Activated naive CD8-positive, alpha-beta T cell treated with anti-CD3 and anti-CD28 coated beads, Interleukin-2, amount 10 ng/mL, durations not matched to agents 7 days and 5 days (primary cell): ENCODE measurements at places on chromosomes 1 and 21. TPM values are rescaled to one million over a fixed set of nuclear protein-coding genes. Genes with fewer than 3 reads are reported as not detected.

PLA2G2C gene
- not detected for total RNA-seq

ATP6V1G3 gene
- total RNA-seq: not detected

AGMAT gene
- total RNA-seq: 8.0 TPM

TEX38 gene
- total RNA-seq: not detected

TNFRSF25 gene
- 137 TPM for total RNA-seq

C21orf58 gene
- total RNA-seq: 50.1 TPM

TP53BP2 gene
- 35.4 TPM for total RNA-seq

LRRC71 gene
- total RNA-seq: not detected

HES3 gene
- total RNA-seq: not detected

- peaks cover 5% of the 10 kb centered on the region for H3K27me3 ChIP-seq
- DNase-seq: no peak
- H3K4me1 ChIP-seq: peaks cover 30% of the 10 kb centered on the region
- peak overlapping the region; percentile 92 for H3K4me3 ChIP-seq
- peak overlapping the region; percentile 87 for H3K27ac ChIP-seq
These were observed 3.8 kb upstream of the ZNF692 start for GRCh38 chr1:248862695-248862997.

DNA sequence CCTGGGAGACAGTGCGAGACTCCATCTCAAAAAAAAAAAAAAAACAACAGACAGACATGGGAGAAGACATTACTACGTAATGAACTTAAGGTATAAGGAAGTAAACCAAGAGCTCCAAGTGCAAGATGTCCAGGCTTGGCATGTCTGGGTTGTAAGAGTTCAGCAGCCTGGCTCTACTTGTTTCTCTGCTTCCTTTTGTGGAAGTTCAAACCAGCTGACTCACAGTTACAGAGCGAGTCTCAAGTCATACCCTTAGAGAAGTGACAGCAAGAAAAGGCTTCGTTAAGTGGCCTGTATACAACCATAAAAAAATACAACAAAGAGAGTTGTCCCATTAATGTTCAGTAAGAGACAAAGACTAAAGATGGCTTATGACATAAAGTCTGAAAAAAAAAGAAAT, 1.3 kb downstream of the RIT1 start:
- no peak for DNase-seq
- H3K27ac ChIP-seq: peak overlapping the region; percentile 77
- H3K27me3 ChIP-seq: no peaks in the 10 kb centered on the region
- peaks cover 24% of the 10 kb centered on the region for H3K4me1 ChIP-seq

GRCh38 chr1:39076799-39077148, 50.6 kb downstream of the NDUFS5 start:
- no peaks in the 10 kb centered on the region for H3K4me1 ChIP-seq
- H3K27me3 ChIP-seq: peaks cover 18% of the 10 kb centered on the region
- no peak for DNase-seq
- H3K36me3 ChIP-seq: no peaks in the 10 kb centered on the region
- H3K4me3 ChIP-seq: no peak overlapping the region

GRCh38 chr1:209483691-209484090, 99.8 kb upstream of the CAMK1G start:
- H3K27ac ChIP-seq: no peak overlapping the region
- no peaks in the 10 kb centered on the region for H3K36me3 ChIP-seq
- peaks cover 2% of the 10 kb centered on the region for H3K27me3 ChIP-seq
- peaks cover 3% of the 10 kb centered on the region for H3K4me1 ChIP-seq

DNA sequence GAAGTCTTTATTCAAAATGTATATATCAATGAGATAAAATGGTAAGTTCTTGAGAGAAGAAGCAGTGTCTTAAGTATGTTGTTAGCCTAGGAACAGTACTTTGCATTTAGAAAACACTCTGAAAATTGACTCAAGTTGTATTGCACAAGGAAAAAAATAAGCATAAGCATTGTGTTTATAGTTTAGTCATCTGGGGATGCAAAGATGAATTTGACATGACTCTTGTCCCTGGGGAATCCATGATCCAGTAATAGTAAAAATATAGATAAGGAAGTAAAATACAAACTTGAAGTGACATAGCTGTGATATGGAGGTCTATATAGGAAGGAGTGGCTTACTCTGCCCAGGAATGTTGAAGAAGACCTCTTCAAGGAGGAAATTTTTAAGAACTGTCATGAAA, 185.0 kb upstream of the PTBP2 start:
- H3K27me3 ChIP-seq: no peaks in the 10 kb centered on the region
- H3K4me1 ChIP-seq: no peaks in the 10 kb centered on the region
- no peak overlapping the region for H3K27ac ChIP-seq
- H3K4me3 ChIP-seq: no peak overlapping the region

GRCh38 chr1:203280061-203280460, 25.3 kb upstream of the BTG2 start:
- no peak overlapping the region for H3K4me3 ChIP-seq
- DNase-seq: no peak
- H3K27me3 ChIP-seq: no peaks in the 10 kb centered on the region

- no peak overlapping the region for H3K4me3 ChIP-seq
- peaks cover 3% of the 10 kb centered on the region for H3K4me1 ChIP-seq
- peaks cover 2% of the 10 kb centered on the region for H3K27me3 ChIP-seq
- H3K36me3 ChIP-seq: no peaks in the 10 kb centered on the region
- no peak overlapping the region for H3K27ac ChIP-seq
These were observed 429.0 kb downstream of the LMO4 start for GRCh38 chr1:87757676-87758075.

DNA sequence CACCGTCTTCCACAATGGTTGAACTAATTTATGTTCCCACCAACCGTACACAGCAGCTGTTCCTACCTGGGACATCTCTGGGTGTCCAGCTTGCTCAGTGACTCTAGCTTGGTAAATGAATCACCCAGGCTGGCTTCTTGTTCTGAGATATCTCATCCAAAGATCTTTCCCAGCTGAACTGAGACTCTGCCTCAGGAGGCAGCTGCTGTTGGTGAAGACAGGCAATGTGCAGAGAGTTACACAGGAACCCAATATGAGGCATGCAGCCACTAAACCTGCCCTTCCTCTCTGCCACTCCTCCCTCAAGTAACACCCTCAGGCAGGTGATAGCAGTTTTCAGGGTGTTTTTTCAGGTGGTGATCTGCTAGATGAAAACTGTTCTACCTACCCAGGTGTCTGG, 14.0 kb upstream of the FOXO6 start:
- no peak for DNase-seq
- no peaks in the 10 kb centered on the region for H3K36me3 ChIP-seq
- peaks cover 13% of the 10 kb centered on the region for H3K4me1 ChIP-seq
- H3K27me3 ChIP-seq: peaks cover 12% of the 10 kb centered on the region
- H3K27ac ChIP-seq: no peak overlapping the region
- no peak overlapping the region for H3K4me3 ChIP-seq

- peaks cover 2% of the 10 kb centered on the region for H3K4me1 ChIP-seq
- peaks cover 8% of the 10 kb centered on the region for H3K27me3 ChIP-seq
- H3K36me3 ChIP-seq: no peaks in the 10 kb centered on the region
- no peak overlapping the region for H3K4me3 ChIP-seq
- no peak overlapping the region for H3K27ac ChIP-seq
- no peak for DNase-seq
These were observed 66.0 kb downstream of the OLIG1 start for GRCh38 chr21:33135925-33136324.

GRCh38 chr1:98403963-98404480, 257.5 kb upstream of the SNX7 start:
- H3K36me3 ChIP-seq: no peaks in the 10 kb centered on the region
- DNase-seq: no peak
- H3K27me3 ChIP-seq: peaks cover 4% of the 10 kb centered on the region

DNA sequence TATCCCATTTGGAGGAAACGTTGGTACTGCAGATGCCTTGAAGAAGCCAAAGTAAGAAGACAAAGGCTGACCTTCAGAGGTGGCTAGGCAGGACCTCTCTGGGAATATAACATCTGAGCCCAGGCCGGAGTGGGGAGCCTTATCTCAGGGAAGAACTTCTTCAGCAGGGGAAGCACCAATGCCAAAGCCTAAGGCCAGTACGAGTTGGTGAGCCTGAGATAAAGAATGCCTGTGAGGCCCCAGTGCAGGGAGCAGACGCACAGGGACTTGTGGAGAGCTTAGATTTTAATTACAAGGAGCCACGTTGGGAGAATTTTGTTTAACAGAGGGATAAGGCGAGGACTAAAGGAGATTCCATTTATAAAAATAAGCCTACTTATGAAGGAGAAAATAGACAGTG, 468.8 kb upstream of the RUNX1 start:
- no peaks in the 10 kb centered on the region for H3K36me3 ChIP-seq
- no peak for DNase-seq
- H3K4me1 ChIP-seq: peaks cover 4% of the 10 kb centered on the region

- H3K27ac ChIP-seq: no peak overlapping the region
- no peaks in the 10 kb centered on the region for H3K4me1 ChIP-seq
- H3K27me3 ChIP-seq: no peaks in the 10 kb centered on the region
- DNase-seq: no peak
These were observed 1399.9 kb downstream of the PLA2G4A start for GRCh38 chr1:188228623-188229022.

GRCh38 chr1:202551683-202552082, 158.6 kb downstream of the SYT2 start:
- H3K27me3 ChIP-seq: no peaks in the 10 kb centered on the region
- H3K4me3 ChIP-seq: no peak overlapping the region
- peaks cover 2% of the 10 kb centered on the region for H3K36me3 ChIP-seq
- H3K4me1 ChIP-seq: peaks cover 7% of the 10 kb centered on the region
- no peak for DNase-seq

- no peaks in the 10 kb centered on the region for H3K36me3 ChIP-seq
- no peak overlapping the region for H3K4me3 ChIP-seq
- no peak overlapping the region for H3K27ac ChIP-seq
- peaks cover 2% of the 10 kb centered on the region for H3K27me3 ChIP-seq
- no peaks in the 10 kb centered on the region for H3K4me1 ChIP-seq
These were observed 374.9 kb downstream of the NTNG1 start for GRCh38 chr1:107515702-107516101.

DNA sequence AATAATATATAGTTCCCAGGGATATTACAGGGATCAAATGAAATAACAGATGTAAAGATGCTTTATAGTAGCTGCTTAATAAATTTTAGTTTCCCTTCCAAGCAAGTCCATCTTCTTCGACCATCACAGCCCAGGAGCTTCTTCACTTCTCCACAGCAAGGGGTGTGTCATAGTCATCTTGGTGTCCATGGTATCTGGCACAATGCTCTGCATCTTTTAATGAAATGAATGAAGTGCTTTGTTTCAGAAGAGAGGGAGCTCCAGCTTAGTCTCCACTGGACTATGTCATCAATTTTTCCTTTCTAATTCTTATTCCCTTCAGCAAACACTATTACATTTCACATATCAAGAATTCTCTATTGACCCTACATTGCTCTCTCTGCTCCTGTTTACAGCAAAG, 4.9 kb upstream of the MACF1 start:
- peaks cover 53% of the 10 kb centered on the region for H3K4me1 ChIP-seq
- peak overlapping the region; percentile 22 for H3K27ac ChIP-seq
- H3K36me3 ChIP-seq: peaks cover 4% of the 10 kb centered on the region
- H3K27me3 ChIP-seq: no peaks in the 10 kb centered on the region
- no peak overlapping the region for H3K4me3 ChIP-seq

- no peak overlapping the region for H3K27ac ChIP-seq
- no peaks in the 10 kb centered on the region for H3K36me3 ChIP-seq
- H3K4me3 ChIP-seq: no peak overlapping the region
- no peak for DNase-seq
These were observed 377.5 kb downstream of the GPATCH2 start for GRCh38 chr1:217253351-217253750.
